Common myeloid progenitor, CD34-positive (primary cell): ENCODE measurements at places on chromosomes 5 and 9.

DNA sequence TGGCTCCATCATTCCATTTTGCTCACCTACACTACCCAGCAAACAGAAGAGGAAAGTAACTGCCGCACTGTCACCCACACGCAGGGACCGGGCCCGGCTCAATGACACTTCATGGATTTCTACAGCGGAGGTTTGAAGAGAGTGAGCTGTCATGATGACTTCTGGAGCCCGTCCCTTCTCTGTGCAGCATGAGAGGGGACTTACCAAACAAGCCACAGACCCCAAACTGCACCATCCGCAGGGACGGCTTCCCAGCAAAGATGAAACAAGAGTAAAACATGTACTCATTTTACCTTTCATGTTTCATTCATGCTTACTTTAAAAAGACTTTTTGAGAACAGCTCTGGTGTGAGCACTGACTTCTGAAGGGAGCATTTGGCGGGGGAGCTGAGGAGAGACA, 99.5 kb downstream of the TLE1 start:
- no peak for DNase-seq

DNA sequence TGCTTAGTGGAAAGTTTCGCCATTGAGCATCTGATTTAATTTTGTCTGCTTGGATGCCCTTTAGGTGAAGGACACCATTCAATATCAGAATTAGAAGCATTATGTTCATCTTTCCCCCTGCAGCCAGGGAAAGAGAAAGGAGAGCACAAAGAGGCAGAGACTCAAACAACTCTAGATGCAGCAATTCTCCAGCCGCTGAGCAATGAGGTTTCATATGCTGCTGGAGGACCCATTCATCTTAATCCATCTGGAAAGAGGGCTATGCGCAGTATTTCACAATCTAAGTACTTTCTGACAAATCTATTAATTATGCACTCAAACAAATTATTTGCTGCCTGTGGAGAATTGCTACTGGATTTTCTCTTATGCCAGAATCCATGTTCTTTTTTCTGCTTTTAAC, 527.0 kb upstream of the TUSC1 start:
- DNase-seq = no peak

- no peak for DNase-seq
These were observed 455.3 kb upstream of the PTGER4 start for GRCh38 chr5:40224421-40224820.

DNA sequence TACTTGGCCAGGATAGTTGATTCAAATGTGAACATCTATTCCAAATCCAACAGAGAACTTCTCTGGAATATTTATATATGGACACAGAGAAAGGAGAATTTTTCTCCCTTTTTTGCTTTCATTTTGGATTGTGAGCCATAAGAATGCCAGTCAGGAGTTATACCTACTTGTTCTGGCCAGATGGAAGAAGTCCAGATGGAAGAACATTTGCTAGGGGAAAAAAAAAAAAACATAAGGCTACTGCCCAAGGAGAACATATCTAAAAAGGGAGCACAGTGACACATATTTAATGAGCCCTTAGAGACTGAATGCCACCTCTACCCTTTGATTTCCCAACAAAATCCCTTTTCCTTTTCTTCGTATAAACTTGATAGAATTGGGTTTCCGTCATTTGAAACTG, 61.7 kb upstream of the PPP2R2B start:
- no peak for DNase-seq

DNA sequence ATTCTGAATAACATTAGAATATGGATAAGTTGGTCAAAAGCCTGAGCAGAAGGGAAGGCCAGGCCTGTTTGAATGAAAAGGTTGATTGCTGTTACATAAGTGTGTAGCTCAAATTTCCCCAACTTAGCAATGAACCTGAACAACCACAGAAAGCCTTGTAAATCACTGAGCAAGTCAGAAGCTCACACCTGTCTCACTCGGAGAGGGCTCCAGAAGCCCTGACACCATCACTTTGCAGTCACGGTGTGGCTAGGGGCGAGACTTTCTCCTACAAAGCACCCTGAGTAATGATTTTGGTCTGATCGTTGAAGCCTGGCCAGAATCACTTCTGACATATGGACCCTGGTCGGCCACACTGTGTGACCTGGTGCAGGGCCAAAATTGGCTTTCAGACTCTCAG, 62.0 kb downstream of the MTX3 start:
- DNase-seq = no peak

DNA sequence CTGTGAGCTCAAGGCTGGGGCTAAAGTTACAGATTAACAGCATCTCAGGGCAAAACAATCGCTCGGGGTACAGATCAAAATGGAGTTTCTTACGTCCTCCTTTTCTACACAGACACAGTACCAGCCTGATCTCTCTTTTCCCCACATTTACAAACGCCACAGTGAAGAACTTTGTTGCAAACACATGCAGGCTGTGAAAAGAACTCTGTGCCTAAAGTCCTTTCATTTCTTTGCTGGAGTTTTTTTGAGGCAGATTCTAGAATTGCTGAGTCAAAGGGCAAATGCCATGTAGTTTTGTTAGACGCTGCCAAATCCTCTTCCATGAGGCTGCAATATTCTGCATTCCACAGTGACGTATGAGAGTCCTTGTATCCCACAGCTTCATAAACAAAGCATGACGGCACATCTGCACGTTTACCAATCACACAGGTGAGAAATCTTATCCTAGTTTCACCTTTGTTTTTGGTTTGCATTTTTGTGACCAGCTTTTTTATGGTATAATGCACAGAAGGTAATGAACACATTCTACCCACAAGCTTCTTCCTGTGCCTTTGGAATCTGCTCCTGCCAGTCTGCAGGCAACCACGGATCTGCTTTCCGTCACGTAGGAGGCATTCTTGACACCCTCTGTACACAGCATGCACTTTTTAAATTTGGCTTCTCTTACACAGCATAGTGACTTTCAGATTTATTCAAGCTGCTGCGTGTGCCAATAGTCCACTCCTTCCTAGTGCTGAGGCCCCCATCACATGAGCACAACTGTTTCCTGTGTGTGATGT, 44.6 kb upstream of the LPCAT1 start:
- peak; percentile 58 for DNase-seq

- peak; percentile 9 for DNase-seq
These were observed 212.1 kb downstream of the SLF1 start for GRCh38 chr5:94830520-94830919.

- no peak for DNase-seq
These were observed 7.4 kb downstream of the MTX3 start for GRCh38 chr5:79983618-79984017.

- no peak for DNase-seq
These were observed 12.6 kb downstream of the DNM1 start for GRCh38 chr9:128215491-128216409.

DNA sequence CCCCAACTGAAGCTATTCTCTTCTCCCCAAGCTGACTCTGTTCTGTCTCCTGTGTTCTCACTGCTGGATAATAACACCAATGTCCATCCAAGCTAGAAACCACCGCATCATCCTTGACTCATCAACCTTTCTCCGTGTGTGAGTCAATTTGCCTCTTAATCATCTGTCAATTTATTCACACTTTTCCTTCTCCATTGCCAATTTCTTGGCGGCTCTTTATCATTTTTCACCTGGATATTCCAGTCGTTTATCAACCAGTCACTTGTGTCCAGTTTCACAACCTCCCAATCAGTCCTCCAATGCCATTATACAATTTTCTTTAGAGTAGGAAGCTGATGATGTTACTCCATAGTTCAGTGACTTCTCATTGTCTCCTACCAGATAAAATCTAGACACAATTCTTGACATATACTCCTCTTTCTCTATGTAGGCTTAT, 45.4 kb upstream of the LIFR start:
- no peak for DNase-seq

- no peak for DNase-seq
These were observed 420.4 kb upstream of the WWC1 start for GRCh38 chr5:167871091-167871490.

- DNase-seq = no peak
These were observed 24.7 kb downstream of the SLC6A3 start for GRCh38 chr5:1420211-1421195.

DNA sequence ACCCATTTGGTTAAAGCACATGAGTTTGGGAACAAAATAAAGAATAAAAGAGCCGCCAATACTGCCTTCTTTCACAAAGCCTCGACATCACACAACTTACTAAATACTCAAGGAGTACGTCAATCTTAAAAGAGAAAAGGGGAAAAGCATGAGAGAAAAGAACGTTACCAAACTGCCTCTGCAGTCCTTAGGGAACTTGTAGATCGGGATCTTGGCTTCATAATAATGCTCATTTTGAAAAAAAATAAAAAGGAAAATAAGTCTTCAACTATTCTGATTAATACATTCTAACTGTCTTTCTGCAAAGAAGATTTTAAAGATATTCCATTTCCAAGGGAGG, 618.4 kb downstream of the PDE4D start:
- no peak for DNase-seq

DNA sequence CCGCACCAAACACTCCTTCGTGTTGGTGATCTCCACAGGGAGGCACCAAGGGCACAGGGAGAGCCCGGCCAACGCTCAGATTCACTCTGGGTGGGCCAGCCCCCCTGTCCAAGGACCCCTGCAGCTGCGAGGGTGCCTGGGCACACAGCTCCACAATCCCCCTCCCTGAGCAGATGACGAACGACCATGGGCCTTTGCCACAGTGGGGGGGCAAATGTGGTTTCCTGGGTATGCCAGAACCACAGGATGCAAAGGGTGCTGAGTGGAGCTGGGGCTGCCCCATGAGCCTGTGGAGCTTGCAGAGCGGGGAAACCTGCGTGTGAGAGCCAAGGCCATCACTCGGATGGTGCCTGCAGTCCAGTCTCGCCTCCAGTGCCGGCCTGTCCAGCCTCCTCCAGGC, 31.0 kb downstream of the LPCAT1 start:
- DNase-seq = no peak

DNA sequence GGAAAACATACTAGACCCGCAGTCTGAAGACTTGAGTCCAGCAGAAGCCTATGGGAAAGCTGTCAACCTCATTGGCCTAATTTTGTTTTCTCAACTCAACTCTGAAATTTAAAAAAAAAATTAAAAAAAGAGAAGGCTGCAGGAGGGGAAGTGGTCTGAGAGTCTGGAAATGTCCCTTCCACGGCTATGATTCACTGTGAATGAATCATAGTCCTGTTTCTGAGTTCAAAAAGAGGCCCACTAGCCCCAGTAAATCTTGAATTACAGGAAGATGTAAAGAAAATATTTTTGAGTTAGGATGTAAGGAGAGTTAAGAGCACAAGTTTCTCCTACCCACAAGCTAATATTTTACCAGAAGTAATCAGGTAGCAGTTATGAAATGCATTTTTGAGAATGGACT, 565.5 kb upstream of the DMAC1 start:
- DNase-seq = peak; percentile 14

DNA sequence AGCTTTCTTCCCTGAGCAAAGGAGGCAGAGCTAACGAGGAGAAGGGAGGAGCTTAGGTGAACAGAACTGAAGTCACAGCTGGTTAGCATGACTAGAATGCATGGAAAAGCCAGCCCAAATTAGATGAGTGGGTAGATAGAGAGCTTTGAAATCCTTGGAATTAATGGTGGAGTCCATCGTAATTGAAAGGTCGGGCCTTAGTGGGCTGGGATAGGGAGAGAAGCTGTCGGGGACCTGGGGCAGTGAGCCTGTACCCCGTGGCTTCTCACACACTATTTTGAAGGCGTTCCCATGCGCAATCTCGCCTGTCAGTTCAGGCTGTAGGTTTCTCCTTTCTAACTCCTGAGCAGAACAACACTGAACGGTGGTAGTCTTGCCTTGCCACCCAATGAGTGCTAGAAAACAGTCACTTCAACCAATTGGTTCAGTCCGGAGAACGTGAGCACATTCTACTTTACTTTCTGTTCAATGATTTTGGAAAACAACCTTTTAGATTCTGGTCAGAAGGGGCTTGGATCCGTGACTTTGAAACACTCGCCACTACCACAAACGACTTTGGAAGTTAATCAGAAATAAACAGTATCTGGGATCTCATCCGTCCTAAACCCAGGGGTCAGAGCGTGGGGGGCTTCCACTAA, 655 bp upstream of the RAI14 start:
- peak; percentile 75 for DNase-seq

DNA sequence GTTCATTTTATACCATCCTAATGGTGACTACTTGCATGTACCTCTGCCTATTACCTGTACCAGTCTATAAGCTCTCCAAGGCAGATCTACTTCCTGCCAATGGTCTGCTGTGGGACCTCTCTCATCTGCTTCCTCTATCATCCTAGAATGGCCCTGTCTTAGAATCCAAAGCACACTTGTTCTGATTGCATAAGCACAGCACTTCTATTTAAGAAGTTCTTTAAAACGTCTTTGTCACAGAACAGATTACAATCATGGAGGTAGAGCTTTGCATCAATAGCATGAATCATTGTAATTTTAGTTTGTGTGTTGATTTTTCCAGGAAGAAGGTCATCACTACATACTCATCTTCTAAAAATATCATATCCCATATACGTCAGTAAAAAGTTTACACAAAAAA, 131.8 kb upstream of the ACOT12 start:
- DNase-seq = peak; percentile 51

- no peak for DNase-seq
These were observed 29.6 kb upstream of the SLC9A3 start for GRCh38 chr5:553874-554273.

DNA sequence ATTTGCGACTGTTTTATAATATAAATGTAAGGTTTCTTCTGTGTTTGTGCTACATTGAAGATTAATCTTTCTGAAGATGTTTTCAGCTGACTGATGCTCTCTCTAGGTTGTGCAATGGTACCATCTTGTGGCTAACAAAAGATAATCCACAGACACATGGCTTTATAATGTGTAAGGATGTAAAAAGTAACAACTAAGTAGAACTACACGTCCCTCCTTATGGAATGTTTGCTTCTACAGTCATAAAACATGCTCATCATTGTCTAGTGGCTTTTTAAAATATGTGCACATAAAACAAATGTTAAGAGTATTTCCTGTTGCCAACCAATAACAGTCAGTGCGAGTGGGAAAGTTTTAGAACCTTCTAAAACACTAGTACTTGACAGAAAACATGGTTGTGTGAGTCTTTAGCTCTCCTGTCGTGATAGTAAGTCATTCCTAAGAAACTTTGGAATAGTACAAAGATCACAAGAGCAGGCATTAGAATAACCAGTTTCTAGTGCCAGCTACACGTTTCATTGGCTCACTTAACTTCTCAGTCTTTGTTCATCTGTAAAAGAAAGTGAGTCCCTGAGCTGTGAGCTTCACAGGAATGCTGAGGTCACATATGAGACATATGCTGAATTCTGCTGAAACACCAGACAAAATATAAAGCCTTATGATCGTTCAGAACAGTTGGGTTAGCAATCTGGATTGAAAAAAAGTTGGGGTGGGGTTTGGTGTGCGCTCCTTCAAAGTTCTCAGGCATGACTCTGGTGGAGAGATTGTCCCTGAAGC, 75.7 kb upstream of the GLIS3 start:
- peak; percentile 60 for DNase-seq

- no peak for DNase-seq
These were observed 617.9 kb upstream of the CTNND2 start for GRCh38 chr5:12522116-12522515.

- DNase-seq = no peak
These were observed 21.7 kb upstream of the OLFM1 start for GRCh38 chr9:135065804-135066203.
